ENCODE measurements at places on chromosomes 3 and 15.

- no peak for DNase-seq
Observed at GRCh38 chr3:139135657-139136056, 91.0 kb upstream of the PRR23C start.

DNA sequence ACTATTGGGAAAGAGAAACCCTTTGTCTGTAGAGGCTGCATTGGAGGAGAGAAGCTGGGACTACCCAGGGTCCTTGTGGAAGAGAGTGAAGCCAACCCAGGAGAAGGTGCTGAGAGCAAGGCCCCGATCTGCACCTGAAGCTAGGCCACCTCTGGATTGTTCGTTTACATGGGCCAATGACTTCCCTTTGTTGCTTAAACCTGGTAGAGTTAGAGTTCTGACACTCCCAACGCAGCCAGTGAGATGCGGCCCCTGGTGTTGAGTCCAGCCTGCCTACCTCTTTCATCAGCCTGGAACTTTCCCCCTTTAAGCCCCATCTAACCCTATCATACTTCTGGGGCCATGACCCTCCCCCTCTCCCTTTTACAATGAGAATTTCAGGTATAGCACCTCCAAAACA is 30.8 kb downstream of the CCDC13 start:
- no peak for DNase-seq

- no peak for DNase-seq
Observed at GRCh38 chr15:80123034-80123433, 29.8 kb upstream of the FAH start.

GRCh38 chr3:138862924-138863775 is 28.4 kb upstream of the PIK3CB start:
- no peak for DNase-seq

DNA sequence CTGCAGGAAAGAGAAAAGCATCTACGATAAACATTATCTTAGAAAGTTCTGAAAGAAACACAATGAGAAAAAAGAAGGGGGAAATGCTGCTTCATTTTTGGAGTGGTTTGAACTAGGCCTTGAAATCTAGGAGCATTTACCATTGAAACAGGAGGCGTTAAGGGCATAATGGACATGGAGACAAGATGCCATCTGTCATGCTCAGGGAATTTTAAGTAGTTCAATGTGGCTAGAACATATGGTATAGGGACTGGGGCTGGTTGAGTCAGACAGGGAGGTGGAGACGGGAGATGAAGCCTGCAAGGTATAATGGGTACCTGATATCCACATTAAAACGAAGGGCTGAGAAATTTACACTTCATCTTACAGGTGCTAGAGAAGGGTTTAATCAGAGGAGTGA is 10.4 kb upstream of the PLAAT1 start:
- no peak for DNase-seq

DNA sequence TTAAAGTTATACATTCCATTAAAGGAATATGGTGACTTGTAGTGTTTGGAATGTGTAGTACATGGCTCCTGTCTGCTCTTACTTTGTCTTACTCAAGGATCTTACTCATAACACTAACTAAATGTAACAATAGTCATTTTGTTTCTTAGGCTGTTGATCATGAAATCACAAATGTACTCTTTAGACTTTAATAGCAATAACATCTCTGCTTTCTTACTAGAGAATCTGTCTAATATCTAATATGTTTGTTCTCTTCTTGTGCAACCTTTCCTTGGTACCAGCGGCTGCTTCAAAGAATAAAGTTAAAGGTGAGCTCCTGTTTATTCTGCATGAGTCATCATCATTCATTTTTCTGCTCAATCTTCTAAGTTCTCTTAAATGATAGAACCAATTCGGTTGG is 767.5 kb downstream of the CADM2 start:
- no peak for DNase-seq
